ENCODE measurements at places on chromosomes 7 and 10.

DNA sequence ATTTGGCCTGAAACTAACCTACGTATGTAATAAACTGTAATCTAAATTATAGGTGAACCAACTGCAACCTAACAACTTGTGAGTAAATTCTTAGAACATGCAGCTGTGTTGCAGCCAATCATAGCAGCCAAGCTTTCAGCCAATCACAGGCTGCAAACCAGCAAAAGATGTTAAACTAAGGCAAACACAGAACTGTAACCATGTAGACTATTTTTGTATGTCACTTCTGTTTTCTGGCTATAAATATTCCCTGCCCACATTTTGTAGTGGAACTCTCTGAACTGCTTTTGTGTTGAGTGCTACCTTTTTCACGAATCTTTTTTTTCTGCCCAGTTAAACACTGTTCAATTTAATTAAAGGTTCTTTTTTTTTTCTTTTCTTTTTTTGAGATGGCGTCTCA, 28.2 kb upstream of the ZPBP start:
- no peak for DNase-seq

DNA sequence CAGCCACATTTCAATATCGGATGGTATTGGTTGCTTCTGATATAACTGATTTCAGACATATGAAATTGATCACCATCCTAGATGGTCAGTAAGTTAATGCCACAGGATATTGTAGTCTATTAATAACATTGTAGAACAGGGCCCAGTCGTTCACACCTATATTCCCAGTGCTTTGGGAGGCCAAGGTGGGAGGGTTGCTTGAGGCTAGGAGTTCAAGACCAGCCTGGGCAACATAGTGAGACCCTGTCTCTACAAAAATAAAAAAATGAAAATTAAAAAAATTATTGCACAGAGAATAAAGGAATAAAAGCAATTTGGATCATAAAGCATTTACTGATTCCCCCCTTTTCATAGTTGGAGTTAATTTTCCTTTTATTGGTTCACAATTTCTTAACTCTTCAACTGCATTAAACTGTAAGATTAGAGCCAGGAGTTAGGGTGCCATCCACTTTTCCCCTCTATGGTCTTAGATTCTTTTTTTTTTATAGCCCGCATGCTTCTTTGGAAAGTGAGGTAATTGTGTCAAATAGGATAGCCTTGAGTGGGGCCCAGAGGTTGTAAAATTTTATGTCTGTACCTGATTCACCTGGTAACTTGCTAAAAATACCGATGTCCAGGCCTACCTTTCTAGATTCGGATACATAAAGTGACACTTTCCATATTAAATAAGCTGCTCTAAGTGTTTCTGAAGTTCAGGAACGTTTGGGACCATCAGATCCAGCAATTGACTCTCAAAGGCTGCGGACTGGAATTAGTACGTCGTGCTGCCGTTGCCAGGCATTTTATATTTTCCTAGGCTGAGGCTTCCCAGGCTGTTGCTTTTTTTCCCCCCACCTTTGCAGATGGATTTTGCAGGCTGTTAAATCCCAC, 24.7 kb downstream of the ADK start:
- no peak for DNase-seq

DNA sequence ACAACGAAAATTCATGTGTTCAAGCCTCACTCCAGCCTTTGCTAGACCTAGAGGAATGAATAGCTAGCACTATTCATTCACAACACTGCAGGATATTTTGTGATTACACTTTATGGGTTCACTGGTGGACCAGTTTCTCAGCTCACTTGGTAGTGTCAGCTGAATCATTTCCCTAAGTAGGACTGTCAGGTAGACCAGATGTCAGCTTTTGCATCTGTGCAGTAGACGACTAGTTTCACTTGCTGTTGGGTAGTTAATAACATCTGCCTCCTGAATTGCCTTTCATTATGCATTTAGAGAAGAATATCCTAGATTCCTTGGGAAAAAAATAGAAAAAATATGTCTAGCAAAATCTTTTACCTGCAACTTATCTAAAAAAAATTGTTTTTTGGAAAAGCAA, 296.4 kb downstream of the ADARB2 start:
- no peak for DNase-seq

- no peak for DNase-seq
These were observed 47.0 kb upstream of the TMEM140 start for GRCh38 chr7:135100856-135101255.

DNA sequence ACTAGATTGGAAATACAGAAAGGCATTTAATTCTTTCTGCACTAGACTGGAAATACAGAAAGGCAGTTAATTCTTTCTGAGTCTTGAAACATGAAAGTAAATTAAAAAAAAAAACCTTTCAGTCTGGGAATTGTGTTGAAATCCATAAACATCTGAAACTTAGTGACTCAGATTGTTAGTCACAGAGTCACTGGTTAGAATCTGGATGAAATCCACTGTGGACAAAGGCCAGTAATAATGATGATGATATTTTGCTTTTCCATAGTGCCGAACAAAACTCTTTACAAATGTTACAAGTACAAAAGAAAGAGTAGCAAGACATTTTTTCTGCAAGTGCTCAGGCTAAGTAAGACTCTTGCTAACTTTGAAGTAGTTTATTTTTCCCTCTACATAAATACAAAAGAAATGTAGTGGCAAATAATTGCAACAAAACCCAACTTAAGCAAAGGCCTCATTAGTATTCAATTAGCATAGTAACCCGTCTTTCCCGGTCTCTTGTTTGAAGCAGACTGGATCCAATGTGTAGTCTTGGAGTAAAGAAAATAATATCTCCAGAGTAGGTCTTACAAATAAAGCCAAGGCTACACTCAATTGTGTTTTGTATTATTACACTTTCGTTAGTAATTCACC, 5.8 kb upstream of the PRTFDC1 start:
- no peak for DNase-seq

DNA sequence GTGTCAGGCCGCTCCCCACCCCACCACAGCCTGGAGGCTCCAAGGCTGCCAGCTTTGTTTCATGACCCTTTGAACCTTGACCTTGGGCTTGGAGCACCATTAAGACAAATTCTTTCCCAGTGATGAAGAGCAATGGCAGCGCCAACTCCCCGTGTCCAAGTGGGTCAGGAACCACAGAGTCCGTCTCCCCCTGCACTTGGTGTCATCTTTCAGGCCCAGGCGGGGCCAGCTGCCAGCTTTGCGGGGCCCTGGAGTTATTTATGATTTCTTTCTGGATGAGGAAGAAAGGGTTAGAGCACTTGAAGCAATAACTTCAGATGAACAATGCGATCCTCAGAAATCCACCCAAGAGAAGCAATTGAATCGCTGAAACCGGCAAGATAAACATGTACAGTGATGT, 110.8 kb downstream of the MYL10 start:
- DNase-seq: no peak
